ENCODE measurements at places on chromosomes 6 and 20.
A peak's percentile ranks its signal among the peaks of the same experiment; 100 is the strongest.

GRCh38 chr6:73873081-73873480 lies 177.1 kb downstream of the CD109 start:
- DNase-seq, result no peak

DNA sequence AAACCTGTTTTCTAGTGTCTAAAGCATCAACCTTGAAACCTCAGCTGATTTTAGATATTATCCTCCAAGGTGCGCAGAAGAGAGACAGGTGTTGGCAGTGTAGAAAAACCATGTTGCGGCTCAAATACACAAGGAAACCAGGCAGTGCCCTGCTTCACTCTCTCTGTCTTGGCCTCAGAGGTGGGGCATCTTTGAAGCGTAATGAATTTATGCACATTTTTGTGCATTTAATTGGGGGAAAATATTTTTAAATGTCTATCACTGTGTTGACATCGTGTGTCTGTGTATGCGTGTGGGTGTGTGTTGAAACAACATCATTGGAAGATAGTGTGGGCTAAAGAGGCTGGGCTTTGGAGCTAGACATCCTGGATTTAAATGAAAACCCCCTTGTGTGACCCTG lies 334.0 kb upstream of the CHD6 start:
- no peak for DNase-seq

DNA sequence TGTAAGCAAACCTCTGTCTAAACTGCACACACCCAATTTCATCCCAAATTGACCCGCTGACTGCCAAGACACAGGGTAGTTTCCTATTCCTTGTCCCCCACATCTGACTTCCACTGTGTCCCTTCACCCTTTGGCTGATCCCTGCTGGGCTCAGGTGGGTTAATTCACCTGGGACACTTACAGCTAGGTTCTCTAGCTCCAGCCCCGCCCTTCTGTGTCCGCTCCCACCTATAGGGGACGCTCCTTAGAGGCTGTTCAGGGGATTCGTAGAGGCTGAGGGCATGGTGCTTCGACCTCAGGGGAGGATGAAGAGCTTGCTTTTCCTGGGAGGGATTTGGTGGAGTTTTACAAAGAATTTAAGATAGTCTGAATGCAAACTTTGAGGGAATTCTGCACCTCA lies 4.0 kb upstream of the CD93 start:
- no peak for DNase-seq

- no peak for DNase-seq
Measured at GRCh38 chr20:52779125-52779524, 193.0 kb upstream of the TSHZ2 start.

- DNase-seq, result no peak
Measured at GRCh38 chr20:6768228-6769140, 998 bp downstream of the BMP2 start.

GRCh38 chr6:68082086-68082485 lies 553.0 kb upstream of the ADGRB3 start:
- DNase-seq, result no peak

DNA sequence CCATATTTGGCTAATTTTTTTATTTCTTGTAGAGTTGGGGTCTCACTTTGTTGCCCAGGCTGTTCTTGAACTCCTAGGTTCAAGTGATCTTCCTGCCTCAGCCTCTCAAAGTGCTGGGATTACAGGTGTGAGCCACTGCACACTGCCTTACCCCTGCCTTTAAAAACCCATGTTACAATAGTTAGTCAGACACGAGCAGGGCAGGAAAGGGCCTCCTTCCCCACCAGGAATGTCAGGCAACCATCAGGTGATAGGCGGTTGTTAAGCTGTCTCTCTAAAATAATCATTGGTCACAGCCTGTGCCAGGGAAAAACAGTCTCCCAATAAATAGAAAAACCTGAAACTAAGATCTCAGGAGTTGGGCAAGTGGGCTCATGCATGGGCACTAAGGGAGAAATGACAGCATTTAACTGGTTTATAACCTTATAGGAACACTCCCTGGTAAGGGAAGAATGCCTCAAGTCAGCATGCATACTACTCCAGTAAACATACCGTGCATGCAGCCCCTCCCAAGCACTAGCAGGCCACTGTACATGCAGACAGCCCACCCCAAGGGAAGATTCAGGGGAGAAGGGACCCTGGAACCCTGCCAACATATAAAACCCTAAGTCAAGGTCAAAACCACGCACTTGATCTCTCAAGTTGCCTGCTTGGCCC lies 8.4 kb downstream of the OR2H2 start:
- DNase-seq, result no peak

GRCh38 chr6:40586369-40587201 lies 579 bp downstream of the LRFN2 start:
- no peak for DNase-seq

DNA sequence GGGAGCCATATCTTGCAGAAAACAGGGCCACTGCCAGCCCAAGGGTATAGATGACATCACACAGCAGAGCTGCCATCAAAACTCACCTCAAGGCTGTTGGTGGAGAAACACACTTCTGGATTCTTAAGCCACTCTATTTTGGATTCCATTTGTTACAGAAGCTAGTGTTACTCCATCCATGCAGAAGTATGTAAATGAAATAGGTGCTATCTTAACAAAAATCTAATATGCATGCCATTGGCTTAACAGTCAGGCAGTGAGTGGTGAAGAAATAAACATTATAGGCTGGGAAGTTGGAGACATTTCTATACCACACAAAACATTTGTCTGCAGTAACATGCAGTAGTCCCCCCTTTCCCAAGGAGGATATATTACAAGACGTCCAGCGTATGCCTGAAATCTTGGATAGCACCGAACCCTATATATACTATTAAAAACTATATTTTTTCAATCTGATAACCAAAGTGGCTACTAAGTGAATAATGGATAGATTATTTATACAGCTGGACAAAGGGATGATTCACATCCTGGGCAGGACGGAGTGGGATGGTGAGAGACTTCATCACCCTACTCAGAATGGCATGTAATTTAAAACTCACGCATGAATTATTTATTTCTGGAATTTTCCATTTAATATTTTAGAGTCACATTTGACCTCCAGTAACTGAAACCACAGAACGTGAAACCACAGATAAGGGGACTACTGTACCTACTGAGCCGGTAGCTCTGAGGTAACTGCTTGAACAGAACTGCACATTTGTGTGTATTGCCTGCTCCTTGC lies 160.0 kb upstream of the PLN start:
- DNase-seq, result no peak

- DNase-seq, result peak; percentile 67
Measured at GRCh38 chr6:26327450-26328264, 37.3 kb upstream of the BTN3A2 start.

DNA sequence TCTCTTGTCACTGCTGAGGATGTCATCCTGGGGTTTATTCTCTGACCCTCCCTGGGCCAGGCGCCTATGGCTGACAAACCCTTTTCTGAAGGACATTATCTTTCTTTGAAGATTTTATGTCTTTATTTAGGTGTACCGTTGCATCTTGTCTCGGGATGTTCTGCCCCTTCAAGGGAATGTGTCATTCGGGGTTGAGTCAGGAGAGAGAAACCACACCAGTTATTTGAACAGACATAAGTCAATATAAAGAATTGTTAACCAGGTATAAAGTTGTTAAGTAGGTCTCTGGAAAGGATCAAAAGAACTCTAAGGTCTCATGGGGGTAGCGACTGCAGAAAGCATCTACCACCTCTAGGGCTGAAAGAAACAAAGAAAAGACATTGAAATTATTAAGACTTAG lies 8.2 kb upstream of the ELMO2 start:
- DNase-seq, result no peak

DNA sequence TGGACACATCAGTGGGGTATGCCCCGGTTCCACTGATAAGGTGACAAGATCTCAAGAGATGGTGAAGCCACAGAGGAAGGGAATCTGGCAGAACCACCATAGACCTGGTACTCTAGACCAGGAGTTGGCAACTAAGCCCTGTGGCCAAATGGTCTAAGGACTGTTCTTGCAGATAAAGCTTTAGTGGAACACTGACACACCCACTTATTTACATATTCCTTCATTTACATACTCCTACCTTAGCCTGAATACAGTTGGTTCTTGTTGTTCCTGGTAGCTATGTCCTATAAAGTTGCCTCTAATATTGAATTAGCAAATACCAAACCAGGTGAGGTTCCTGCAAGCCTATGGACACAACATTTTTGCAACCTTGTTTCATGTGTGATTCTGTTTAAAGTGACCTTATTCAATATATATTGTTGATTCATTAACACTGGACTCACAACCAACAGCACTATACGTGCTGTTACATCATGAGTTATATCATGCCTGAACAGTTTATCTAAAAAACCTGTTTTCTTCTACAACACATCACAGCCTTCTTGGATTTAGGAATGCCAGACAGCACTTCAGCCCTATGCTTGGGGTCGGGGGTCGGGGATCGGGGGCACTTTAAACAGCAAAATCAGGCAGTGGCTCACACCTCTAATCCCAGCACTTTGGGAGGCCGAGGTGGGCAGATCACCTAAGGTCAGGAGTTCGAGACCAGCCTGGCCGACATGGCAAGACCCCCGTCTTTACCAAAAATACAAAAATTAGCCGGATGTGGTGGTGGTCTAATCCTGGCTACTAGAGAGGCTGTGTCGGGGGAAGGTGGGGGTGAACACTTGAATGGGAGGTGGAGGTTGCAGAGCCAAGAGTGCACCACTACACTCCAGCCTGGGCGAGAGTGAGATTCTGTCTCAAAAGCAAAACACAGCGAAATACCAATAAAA lies 2.5 kb downstream of the CCDC167 start:
- DNase-seq, result no peak

DNA sequence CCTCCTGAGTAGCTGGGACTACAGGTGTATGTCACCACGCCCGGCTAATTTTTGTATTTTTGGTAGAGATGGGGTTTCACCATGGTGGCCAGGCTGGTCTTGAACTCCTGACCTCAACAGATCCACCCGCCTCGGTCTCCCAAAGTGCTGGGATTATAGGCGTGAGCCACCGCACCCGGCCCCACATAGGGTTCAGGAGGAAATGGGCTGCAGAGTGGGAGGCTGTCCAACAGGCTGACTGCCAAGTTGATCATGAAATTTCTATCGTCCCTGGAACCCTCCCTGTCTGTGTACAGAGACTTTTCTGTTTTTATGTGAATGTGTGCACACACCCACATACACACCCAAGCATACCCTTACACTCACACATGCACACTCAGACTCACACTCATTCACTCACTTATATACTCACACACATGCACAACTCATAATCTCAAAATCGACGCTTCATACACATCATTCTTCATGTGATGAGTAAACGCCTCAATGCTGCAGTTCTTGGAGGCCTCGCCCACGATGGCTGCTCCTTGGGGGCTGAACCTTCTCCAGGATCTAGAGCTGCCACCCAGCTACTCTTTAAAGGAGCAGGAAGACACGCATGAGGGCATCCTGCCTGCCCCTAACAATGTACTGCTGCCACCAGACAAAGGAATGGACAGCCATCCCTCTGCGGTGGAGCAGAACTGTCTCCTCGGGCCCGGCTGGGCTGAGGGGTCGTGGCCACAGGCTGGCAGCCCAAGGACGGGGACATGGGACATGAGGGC lies 35.6 kb downstream of the SUN5 start:
- DNase-seq, result peak; percentile 43

DNA sequence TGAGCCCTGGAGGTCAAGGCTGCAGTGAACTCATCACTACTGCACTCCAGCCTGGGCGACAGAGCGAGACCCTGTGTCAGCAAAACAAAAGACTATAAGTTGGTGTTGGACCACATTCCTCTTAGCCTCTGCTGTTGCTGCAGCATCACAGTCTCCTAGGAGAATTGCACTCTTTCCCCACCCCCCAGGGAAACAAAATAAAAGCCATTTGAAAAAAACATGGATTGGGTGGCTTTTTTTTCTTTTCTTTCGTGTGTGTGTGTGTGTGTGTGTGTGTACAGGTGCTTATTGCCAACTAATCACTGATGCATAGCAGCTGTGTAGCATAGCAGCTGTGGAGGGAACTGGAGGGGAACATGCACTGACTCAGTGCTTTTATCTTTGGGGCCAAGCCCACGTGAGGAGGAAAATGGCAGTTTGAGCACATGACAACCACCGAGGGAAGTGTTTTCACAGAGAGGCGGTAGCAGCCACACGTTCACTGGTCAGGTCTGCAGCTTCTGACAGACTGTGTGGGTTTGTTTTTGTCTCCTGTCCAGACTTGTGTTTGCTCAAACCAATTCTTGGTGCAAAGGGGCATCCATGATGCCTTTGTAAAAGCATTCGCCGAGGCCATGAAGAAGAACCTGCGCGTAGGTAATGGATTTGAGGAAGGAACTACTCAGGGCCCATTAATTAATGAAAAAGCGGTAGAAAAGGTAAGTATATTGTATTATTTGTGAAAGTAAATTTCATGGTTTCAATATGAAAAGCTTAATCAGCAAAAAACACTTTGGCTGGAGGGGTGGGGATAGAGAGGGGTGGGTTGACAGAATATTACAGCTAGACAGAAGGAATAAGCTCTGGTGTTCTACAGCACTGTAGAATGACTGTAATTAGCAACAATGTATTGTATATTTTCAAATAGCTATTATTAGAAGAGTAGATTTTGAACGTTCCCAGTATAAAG lies 27.7 kb downstream of the ALDH5A1 start:
- no peak for DNase-seq

DNA sequence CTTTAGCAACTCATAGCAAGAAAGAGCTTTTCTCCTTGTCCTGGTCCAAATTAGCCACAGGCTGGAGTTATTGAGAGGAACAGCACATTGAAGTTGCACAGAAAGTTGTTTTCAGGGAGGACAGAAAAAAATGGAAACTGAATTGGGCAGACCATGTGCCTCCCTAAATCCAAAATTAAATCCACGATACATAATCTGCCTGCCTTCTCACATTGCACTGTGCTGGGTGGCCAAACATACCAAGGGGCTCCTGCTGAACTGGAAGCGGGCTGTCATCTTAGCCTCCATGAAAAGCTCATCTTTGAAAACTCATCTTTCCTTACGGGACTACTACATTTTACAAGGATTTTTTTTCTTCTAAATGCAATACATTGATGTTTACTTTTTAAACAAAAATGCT lies 59.9 kb downstream of the TNFAIP3 start:
- DNase-seq, result no peak

- DNase-seq, result no peak
Measured at GRCh38 chr6:41974281-41974825, 32.7 kb upstream of the CCND3 start.

DNA sequence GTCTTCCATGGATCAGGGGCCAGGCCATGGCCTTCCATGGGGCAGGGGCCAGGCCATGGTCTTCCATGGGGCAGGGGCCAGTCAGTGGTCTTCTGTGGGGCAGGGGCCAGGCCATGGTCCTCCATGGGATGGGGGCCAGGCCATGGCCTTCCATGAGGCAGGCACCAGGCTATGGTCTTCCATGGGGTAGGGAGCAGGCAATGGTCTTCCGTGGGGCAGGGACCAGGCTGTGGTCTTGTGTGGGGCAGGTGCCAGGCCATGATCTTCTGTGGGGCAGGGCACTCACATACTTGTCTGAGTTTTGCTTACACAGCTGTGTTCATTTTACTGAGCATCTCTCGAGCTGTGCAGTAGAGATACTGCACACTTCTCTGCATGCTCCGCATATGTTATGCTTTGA lies 57.3 kb upstream of the THBS2 start:
- DNase-seq, result no peak

DNA sequence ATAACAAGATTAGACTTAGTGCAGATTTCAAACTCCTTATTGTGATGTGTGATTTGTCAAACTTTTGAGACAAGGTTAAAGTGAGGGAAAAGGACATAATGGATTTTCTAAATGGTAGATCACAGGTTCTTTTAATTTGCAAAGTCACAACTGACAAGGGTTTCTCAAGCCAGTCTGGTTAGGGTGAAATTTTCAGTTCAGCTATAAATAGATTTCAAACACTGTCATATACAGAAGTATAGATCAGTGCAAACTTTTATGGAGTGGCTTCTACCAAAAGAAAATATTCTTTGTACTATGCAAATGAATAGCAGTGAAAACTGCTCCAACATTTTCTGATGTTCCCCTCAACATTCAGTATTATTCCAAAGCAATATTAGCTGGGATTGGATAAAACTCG lies 337.1 kb upstream of the MAN1A1 start:
- no peak for DNase-seq

Data from activated naive CD4-positive, alpha-beta T cell treated with Interleukin-2 at 50 U/mL for 16 hours (primary cell).